SK-MEL-5 (cell line): ENCODE measurements at places on chromosomes 7 and 10. TPM values are rescaled to one million over a fixed set of nuclear protein-coding genes. Genes with fewer than 3 reads are reported as not detected.

Gene ASL
- 28.0 and 31.8 TPM in 2 replicates for total RNA-seq

- peak; percentile 82 for DNase-seq
These were observed 150.4 kb downstream of the SFMBT2 start for GRCh38 chr10:7260412-7260900.

DNA sequence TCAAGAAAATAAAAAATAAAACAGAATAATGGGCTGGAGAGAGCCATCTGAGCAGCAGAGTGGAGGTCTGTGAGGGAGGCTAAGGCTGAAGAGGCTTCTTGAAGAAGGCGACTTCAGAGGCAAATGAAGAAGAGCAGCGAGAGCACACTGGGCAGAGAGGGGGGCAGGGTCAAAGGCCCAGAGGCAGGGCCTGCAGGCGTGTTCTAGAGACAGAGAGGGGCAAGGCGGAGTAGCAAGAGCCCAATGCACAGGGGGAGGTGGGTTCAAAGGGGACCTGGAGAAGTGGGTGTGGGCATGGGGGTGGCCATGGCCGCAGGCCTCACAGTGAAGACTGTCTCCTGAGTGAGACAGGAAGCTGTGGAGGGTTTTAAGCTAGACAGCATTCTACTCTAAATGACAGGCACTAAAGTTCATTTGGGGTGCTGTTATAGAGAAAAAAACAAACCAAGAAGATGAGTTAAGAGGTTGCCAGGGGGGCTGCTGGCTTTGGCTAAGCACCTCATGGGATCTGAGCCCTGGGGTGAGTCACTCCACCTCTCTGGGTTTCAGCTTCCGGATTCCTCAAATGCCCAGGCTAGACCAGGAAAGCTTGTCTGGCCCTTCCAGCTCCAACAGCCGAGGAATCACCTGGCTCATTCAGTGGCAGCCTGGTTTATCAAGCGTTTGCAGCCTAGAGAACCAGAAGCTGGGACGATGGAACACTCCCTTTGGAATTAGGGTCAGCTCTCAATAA is 81.7 kb downstream of the DLG5 start:
- peak; percentile 25 for DNase-seq

GRCh38 chr7:19522486-19522885 is 186.4 kb downstream of the POLR1F start:
- peak; percentile 57 for DNase-seq

DNA sequence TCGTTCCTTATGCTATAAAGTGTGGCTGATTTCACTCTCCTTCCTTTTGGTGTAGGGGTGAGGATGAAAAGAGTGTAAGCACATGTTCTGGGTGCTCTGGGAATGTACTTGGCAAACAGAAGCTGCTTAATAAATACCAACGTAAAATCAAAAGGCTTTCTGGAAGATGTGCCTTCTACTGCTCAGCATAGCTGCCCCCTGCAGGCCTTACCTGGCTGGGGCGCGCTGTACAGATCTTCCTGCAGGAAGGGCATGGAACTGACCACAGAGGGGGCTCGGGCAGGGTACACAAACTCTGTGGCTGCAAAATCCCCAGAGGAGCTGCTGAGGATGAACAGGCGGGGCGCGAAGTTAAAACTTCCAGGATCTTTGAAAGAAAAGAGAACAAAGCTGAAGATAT is 169.4 kb downstream of the SVIL start:
- DNase-seq: no peak
